Aorta (tissue), 5 donors: ENCODE measurements at places on chromosomes 13 and 19. TPM values are rescaled to one million over a fixed set of nuclear protein-coding genes. Genes with fewer than 3 reads are reported as not detected.

DNA sequence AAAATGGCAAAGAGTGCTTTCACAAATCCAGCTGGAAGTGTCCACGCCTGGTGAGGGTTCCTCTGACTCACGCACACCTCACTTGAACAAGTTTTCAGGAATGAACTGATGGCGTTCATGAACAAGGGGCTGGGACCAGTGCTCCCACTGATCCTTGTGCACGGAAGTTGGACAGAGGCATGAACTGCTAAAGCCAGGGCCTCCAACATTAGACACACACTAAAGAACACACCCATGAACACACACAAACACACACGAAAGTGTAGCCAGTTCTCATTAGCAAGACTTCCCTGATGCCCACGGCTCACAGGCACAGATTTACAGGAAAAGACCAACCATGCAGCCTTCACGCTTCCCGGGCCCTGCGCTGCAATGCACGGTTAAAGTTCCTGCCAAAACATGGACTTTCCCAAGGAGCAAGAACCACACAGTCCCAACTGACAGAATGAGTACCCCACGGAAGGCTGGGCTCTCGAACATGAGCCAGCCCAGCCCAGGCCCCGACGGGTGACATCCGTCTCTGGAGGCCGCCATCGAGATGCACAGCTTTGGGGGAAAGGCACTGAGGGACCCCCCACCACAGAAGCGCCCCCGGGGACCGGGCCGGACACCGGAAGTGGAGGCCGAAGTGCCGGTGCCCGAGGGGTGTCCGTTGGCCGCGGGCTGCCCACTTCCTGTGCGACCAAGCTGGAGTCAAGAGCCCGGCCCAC, 808 bp downstream of the DNMT1 start:
- no peak for DNase-seq

FFAR3 gene
- total RNA-seq, result 0.39 TPM

GRCh38 chr13:41232578-41233480, 30.5 kb downstream of the MTRF1 start:
- no peak for DNase-seq

DNA sequence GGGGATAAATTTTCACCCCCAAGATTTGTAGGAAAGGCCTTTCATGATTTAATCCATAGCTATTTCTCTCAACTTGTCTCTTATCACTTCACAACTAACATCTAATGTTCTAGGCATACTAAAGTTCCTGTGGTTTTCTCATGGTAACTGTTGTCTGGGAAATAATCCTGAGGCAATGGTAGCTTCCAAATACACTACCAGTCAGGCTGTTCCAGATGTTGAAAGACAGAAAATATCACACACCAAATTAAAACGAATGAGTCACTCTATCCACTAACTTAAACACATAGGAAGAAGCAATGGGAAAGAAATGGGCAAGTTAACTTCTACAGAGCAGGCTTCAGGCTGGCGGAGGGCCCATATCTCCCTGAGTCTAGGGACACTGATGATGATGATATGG, 77.7 kb upstream of the MYO16 start:
- DNase-seq, result no peak

GRCh38 chr13:103067751-103068555, 1.7 kb upstream of the SLC10A2 start:
- DNase-seq, result no peak

ZNF135 gene
- total RNA-seq, result 3.4 TPM

DNA sequence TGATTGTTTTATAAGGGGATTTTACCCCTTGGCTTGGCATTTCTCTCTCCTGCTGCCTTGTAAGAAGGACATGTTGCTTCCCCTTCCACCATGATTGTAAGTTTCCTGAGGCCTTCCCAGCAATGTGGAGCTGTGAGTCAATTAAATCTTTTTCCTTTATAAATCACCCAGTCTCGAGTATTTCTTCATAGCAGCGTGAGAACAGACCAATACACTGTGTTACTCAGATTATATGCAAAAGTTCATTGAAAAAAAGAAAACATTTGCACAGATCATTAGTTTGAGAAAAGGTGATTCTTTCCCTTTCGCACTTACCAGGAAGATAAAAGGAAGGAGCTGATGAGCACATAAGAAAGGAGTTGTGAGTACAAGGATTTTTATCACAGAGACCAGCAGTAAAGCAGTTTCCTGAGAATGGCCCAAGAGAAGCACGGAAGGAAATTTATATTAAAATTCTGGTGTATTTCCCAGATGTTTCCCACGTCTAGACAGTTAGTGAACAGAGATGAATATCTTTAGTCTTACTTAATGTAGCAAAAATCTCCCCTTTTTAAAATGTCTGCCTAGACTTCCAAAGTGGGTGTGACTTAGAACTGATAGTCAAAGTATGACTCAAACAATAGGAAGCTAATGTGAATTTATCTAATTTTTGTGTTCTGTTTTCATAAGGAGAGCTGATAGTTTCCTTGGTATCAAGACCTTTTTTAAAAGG, 431.8 kb upstream of the SGCG start:
- DNase-seq, result no peak

GRCh38 chr13:33994198-33994597, 176.2 kb downstream of the RFC3 start:
- no peak for DNase-seq

DNA sequence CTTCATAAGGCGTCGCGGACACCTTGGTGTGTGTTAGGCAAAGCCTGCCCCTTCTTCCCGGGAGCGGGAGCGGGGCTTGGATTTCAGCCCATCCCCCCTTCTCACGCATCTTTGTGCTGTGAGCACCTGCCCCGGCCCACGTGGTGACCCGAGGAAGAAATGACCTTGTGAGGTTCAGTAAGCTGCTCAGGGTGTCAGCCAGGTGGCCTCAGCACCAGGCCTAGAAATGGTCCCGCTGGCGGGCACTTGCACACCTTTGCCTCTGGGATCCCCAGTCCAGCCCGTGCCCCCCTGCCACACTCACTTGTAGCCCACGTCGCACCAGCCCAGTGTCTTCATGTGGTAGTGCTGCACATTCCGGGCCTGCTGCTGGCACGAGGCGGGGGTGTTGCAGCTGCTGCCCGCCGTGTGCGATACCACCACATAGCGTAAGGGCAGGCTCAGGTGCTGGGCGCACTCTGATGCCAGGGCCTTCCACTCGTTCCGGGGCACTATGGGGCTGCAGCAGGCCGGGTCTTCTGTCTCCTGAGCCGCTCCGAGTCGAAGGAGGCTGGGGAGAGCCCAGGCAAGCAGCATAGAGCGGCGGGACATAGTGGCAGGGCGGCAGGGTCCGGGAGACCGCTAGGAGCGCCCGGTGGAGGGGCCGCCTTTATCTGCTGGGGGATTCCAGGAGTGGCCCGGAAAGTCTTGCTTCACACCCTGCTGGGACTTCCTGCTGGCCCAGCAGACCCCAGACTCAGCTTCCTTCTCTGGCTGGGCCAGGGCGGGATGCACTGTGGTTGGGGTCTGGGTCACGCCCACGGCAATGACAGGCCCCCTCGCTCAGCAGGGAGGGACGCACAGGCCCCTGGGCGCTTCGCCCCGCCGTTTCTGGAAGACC, at the start of gene PGLYRP1:
Gene PGLYRP1 (minus strand): TSS at position 623 of the 880 bp plus-strand sequence. CDS start 32 bp downstream, at position 591.
- no peak for DNase-seq

PABPC3 gene
- 0.23 TPM for total RNA-seq
